Karpas-422 (cell line): ENCODE measurements at places on chromosomes 3 and 15. TPM values are rescaled to one million over a fixed set of nuclear protein-coding genes. Genes with fewer than 3 reads are reported as not detected.

GOLGA8J gene
- total RNA-seq = not detected in 2 replicates

DNA sequence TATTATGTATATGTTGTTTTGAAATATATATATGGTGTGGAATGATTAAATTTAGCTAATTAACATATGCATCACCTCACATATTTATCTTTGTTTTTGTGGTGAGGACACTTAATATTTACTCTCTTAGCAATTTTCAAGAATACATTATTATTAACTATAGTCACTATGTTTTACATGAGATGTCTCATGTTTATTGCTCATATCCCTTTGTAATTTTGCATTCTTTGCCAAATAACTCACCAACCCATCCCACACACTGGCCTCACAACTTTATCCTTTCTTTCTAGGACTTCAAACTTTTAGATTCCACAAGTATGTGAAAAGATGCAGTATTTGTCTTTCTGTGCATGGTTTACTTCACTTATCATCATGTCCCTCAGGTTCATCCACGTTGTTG lies 950.2 kb upstream of the CADM2 start:
- DNase-seq = no peak

DNA sequence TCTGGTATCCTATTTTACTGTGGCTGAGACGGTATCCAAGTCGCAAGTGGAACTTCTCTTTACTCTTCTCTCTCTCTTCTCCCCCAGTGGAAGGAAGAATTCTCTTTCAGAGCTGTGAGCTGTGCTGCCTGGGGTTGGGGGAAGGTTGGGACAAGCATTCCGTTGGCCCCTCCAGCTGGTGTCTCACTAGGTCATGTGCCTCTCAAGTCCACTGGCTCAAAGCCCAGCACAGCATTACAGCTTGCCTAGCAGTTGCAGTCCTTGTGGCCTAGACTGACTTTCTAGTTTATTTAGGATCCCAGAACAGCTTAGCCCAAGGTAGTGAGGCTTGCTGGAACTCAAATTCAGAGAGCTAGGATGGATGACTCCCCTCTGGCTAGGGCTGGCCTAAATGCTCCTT lies 76.1 kb upstream of the SPATA16 start:
- DNase-seq = no peak

SI gene
- total RNA-seq = not detected in 2 replicates

DNA sequence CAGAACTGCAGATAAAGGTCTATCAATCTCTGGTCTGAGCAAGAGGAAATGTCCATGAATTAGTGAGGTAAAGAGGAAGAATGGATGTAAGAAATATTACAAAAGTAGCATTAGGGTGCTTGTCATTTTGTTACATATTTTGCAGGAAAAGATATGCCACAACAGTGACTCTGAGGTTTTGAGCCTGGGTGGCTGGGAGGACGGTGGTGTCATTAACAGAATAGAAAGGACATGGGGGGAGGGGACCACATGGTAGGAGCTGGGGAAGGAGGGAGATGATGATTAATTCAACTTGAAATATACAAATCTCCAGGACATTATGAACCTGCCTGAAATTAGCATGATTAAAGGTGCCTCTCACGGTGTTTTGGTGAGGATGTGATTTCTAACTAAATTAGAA lies 245.5 kb upstream of the MDFIC2 start:
- DNase-seq = no peak

GRCh38 chr3:126357295-126358037 lies at the start of gene KLF15:
Gene KLF15, minus strand, starts transcription at chr3:126357408. Its CDS starts 4,486 bp downstream, at chr3:126352922.
- DNase-seq = peak; percentile 61

GRCh38 chr3:185929192-185930151 lies 8.3 kb downstream of the TRA2B start:
- DNase-seq = peak; percentile 41

NTRK3 gene
- 0.04 and 0.11 TPM in 2 replicates for total RNA-seq

CLDN18 gene
- not detected in 2 replicates for total RNA-seq

DNA sequence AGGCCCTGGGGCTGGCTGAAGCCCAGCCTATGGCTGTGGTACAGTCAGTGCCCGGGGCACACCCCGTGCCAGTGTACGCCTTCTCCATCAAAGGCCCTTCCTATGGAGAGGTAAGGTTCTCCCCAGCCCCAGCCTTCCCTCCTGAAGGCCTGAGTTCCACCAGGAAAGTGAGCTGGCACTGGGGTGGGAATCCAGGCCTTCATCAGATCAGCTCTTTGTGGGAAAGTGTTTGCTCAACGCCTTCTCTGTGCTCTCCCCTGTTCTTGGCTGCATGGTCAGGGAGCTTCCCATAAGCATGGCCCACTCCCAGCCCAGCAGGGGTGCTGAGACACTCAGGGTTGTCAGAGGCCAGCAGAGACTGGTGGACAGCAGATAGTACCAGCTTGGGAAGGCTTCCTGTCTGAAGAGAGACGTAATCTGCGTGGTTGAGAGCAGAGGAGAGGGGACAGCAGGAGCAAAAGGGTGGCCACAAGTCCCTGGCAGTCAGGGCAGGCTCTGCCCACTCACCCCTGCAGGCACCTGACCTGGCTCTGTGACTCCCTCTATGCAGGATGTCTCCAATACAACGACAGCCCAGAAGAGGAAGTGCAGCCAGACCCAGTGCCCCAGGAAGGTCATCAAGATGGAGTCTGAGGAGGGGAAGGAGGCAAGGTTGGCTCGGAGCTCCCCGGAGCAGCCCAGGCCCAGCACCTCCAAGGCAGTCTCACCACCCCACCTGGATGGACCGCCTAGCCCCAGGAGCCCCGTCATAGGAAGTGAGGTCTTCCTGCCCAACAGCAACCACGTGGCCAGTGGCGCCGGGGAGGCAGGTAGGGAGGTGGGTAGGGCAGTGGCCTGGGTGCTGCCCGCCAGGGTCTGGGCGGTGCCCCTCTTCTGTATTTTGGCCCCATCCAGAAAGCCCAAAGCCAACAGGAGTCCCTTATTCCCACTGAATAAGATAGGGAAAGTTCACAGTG lies 38.4 kb downstream of the PML start:
- DNase-seq = no peak

EOGT gene
- total RNA-seq = 18.5 and 49.9 TPM in 2 replicates

DNA sequence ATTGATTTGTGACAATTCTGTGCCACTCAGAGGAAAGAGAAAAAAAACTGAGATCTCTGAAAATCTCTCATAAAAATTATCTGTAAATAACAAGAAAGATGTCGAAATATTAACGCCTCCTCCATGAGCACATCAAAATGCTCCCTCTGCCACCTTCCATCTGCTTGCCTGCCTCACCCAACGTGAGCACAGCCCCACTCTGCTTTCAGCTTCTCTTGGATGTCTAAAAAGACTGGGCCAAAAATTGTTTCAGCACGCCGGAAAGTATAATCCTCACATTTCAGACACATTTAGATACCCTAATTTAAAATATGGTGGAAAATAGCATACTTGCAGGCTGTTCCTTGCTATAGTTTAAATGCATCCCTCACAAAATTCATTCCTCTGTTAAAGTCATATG lies 57.1 kb downstream of the ERC2 start:
- no peak for DNase-seq

- no peak for DNase-seq
Observed at GRCh38 chr15:57223345-57223744, 153.0 kb upstream of the CGNL1 start.

GRCh38 chr3:111392894-111393398 lies 149.1 kb upstream of the CD96 start:
- DNase-seq = no peak

GRCh38 chr3:5181469-5182141 lies 5.9 kb upstream of the EDEM1 start:
- no peak for DNase-seq

- no peak for DNase-seq
Observed at GRCh38 chr15:80468796-80469195, 64.6 kb downstream of the ARNT2 start.

DNA sequence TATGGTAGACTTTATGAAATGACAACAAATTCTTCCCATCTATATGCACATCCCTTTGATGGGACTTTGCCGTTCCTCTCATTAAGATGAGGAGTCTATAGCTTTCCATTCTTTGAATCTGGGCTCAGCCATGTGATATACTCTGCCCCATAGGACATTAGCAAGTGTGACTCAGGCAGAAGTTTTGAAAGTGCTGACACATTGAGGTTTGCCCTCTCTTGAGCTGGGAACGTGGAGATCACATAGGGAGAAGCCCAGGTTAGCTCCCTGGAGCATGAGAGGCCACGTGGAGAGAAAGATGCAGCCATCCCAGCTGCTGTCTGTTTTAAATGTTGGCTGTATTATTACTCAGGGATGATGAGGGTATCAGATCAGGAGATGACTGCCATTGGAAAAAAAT lies 67.7 kb upstream of the OXTR start:
- no peak for DNase-seq

DNA sequence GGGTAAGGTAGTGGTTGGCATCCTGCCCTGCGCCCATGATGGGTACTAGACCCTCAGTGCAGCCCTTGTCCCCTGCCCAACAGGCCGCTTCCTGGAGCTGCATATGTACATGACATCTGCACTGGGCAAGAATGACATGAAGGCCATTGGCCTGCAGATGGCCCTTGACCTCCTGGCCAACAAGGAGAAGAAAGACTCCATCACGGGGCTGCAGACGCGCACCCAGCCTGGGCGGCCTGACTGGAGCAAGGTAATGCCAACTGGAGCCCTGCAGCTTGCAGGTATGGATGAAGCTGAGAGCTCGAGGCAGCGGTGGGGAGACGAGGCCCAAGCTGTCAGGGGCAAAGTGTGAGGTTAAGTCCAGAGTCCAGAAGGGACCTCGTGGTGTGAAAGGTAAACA lies 40.8 kb downstream of the NOX5 start:
- no peak for DNase-seq

GRCh38 chr3:20648294-20648693 lies 462.3 kb upstream of the SGO1 start:
- DNase-seq = no peak

EPHA6 gene
- not detected in 2 replicates for total RNA-seq

DNA sequence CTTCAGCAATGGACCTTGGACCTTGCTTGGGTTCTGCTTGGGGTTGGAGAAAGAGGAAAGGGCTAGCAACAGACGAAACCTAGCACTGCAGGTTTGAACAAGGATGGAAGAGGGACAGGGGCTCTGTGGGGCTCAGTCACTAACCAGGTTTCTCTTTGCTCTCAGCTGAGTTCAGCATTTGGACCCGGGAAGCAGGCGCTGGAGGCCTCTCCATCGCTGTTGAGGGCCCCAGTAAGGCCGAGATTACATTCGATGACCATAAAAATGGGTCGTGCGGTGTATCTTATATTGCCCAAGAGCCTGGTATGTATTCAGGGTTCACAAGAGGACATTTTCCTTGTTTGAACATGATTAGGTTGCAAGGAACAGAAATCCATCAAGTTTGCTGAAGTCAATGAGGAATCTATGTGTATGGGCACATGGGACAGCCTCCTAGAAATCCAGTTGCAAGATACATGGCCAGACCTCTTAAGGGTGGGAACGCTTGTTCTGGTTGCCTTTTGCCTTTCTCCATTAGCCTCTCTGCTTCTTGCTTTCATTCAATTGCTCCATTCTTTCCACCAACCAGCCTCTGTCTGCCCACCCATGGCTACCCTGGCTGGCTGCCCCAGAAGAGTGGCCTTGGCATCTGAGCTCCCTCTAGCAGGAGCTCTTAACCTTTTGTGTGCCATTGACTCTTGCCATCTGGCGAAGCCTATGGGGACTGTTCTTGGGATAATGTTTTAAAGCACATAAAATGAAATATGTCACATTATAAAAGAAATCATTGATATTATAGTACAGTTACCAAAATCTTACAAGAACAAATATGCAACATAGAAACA lies 55.9 kb downstream of the DNASE1L3 start:
- no peak for DNase-seq

- DNase-seq = no peak
Observed at GRCh38 chr3:184911570-184911969, 99.6 kb downstream of the VPS8 start.

SLC9C1 gene
- total RNA-seq = 1.1 TPM in 1 of 2 replicates, not detected in the other

- DNase-seq = no peak
Observed at GRCh38 chr15:82838096-82838735, 28.8 kb downstream of the WHAMM start.

DNA sequence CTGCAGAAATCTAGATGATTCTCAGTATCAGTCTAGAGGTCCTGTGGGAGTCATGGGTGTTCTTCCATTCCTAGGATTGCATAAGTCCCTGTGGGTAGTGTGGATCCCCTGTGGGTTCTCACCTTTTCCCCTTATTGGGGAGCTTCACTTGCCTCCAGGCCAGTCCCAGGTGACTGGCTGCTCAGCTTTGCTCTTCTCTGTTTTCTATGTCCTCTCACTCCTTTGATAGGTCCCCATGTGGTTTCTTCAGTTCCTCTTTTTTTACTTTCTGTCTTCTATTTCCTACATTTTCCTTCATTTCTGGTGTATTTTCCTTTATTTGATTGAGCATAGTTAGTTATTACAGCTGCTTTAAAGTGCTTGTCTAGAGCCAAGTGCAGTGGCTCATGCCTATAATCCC lies 10.9 kb downstream of the TEX55 start:
- DNase-seq = no peak

MAN2A2 gene
- total RNA-seq = 27.4 and 60.8 TPM in 2 replicates
